CD4-positive, CD25-positive, alpha-beta regulatory T cell (primary cell): ENCODE measurements at places on chromosomes 12 and 14. TPM values are rescaled to one million over a fixed set of nuclear protein-coding genes. Genes with fewer than 3 reads are reported as not detected.
A peak's percentile ranks its signal among the peaks of the same experiment; 100 is the strongest.

Gene FZD10
- total RNA-seq = not detected

Gene LTB4R
- total RNA-seq = 17.5 TPM

DNA sequence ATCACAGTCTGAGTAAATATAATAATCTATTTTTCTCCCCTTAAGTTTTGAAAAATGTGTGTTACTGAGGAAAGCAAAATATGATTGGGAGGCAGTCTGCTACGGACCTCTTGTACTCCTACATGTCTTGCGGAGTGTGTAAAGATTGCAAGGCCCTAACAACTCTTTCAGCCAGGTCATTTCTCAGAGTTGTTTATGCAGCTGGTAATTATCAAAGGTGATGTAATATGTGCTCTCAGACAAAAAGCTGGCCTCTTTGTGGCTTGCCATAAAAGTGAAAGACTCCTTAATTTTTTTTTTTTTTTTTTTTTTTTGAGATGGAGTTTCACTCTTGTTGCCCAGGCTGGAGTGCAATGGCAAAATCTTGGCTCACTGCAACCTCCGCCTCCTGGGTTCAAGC lies 40.5 kb upstream of the MON2 start:
- H3K4me3 ChIP-seq = no peak overlapping the region
- H3K4me1 ChIP-seq = no peaks in the 10 kb centered on the region
- H3K27ac ChIP-seq = no peak overlapping the region
- H3K36me3 ChIP-seq = no peaks in the 10 kb centered on the region

GRCh38 chr12:120979862-120980696 lies 1.7 kb downstream of the HNF1A start:
- no peak for DNase-seq
- H3K36me3 ChIP-seq = no peaks in the 10 kb centered on the region
- H3K4me3 ChIP-seq = no peak overlapping the region
- H3K27ac ChIP-seq = no peak overlapping the region

DNA sequence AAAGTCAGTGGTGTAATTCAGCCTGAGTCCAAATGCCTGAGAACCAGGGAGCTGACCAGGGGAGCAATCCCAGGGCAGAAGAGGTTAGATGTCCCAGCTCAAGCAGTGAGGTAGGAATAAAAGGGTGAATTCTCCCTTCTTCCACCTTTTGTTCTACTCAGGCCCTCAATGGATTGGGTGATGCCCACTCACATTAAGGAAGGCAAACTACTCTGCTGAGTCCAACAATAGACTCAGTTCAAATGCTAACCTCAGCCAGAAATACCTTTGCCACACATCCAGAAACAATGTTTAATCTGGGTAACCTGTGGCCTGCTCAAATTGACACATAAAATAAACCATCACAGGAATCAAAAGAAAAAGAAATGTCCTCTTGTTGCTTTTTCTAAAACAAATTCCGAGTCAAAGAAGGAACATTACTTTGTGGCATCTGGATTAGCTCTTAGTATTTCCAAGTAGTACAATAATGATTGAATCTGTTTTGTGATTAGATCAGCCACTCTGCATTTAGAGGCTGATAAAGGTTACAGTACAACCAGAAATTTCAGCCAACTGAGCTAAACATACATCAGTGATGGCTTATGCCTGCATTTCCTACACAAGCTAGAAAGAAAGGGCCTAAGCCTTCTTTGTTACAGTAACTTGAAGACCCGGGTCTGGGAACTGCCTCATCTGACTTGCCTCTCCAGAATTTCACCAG lies 43.6 kb upstream of the TRIM9 start:
- DNase-seq = no peak
- no peaks in the 10 kb centered on the region for H3K4me1 ChIP-seq
- H3K27ac ChIP-seq = no peak overlapping the region
- no peak overlapping the region for H3K4me3 ChIP-seq

DNA sequence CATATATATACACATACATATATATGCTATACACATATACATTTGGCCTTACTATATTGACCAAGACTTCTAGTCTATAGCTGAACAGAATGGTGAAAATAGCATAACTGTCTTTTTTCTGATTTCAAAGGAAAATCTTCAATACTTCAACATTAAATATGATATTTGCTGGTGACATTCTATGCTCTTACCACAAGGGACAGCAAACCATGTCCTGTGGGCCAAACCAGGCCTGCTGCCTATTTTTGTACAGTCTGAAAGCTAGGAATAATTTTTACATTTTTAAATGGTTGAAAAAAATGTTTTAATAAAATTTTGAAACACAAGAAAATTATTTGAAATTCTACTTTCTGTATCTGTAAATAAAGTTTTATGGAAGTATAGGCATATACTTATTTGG lies 63.6 kb downstream of the EML5 start:
- no peaks in the 10 kb centered on the region for H3K27me3 ChIP-seq
- DNase-seq = no peak
- H3K4me1 ChIP-seq = no peaks in the 10 kb centered on the region
- H3K4me3 ChIP-seq = no peak overlapping the region
- no peak overlapping the region for H3K27ac ChIP-seq

DNA sequence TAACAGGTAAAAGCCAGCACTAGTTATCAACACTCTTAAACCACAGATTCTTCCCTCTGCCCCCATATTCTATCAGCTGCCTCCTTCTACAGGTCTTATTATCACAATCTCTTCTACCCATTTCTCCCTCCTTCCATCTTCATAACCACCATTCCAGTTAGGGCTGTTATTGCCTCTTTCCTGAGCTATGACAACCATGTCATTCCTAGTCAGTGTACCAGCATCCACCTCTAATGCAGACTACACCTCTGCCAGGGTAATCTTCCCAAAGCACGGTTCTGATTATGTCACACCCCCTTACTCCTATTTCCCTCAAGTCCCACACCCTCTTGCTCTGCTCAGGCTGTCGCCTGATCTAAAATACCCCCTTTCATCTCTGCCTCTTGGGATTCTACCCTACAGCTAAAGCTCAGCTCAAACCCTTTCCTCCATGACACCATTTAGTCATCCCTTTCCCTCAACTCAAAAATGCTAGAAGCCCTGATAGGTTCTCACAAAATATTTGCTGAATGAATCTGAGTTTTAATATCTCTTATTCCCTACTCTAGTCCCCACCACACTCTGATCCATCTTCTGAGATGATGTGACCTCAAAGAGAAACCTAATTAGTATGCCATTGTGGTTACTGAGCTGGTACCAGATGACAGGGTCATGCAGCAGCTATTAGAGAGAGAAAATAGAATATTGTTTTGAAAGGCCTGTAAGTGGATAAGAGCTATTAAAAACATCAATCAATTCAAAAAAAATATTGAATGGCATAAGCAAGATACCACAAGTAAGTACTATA lies 11.7 kb downstream of the RACGAP1 start:
- H3K4me3 ChIP-seq = peak overlapping the region; percentile 43
- DNase-seq = peak; percentile 30
- H3K4me1 ChIP-seq = peaks cover 14% of the 10 kb centered on the region
- H3K36me3 ChIP-seq = no peaks in the 10 kb centered on the region
- no peaks in the 10 kb centered on the region for H3K27me3 ChIP-seq

DNA sequence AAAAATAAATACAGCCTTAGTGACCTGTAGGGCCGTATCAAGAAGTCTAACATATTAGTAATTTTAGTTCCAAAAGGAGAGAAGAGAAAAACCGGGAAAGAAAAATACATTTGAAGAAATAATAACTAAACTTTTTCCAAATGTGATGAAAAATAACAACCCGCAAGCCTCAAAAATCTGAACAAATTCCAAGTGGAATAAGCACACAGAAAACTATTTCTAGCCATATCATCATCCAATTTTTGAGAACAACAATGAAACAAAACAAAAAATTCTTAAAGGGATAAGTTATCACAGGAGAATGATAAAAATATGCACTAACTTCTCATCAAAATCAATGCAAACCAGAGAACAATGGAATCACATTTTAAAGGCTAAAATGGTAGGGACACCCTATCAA lies 198.1 kb upstream of the PLXNC1 start:
- no peak overlapping the region for H3K4me3 ChIP-seq
- H3K27me3 ChIP-seq = no peaks in the 10 kb centered on the region
- no peaks in the 10 kb centered on the region for H3K36me3 ChIP-seq
- DNase-seq = no peak

DNA sequence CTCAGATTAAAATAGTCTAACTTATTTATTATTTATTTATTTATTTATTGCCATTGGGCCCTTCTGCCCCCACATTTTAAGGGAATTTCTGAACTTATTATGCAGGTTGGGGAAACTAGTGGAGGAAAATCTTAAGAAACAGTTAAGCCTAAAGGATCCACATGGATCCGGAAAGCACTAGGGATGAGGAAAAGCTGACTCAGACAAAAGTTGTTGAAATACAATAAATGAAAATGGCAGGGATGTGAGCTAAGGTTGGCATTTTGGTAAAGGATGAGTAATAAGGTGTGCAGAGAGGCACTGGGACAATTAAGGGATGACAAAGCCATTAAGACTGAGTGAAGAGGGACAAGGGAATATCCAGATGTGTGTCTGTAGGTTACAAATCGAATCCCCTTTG lies 20.7 kb upstream of the CSRP2 start:
- no peak overlapping the region for H3K27ac ChIP-seq
- no peak for DNase-seq
- no peak overlapping the region for H3K4me3 ChIP-seq
- H3K36me3 ChIP-seq = no peaks in the 10 kb centered on the region

- H3K36me3 ChIP-seq = no peaks in the 10 kb centered on the region
- DNase-seq = no peak
- H3K27me3 ChIP-seq = no peaks in the 10 kb centered on the region
- H3K4me3 ChIP-seq = no peak overlapping the region
- H3K27ac ChIP-seq = no peak overlapping the region
These were observed 6.0 kb downstream of the KIF26A start for GRCh38 chr14:104144453-104144790.

GRCh38 chr12:125330645-125331341 lies 265.6 kb downstream of the AACS start:
- no peak overlapping the region for H3K4me3 ChIP-seq
- no peaks in the 10 kb centered on the region for H3K36me3 ChIP-seq
- no peak overlapping the region for H3K27ac ChIP-seq
- peak; percentile 3 for DNase-seq
- H3K27me3 ChIP-seq = no peaks in the 10 kb centered on the region
- no peaks in the 10 kb centered on the region for H3K4me1 ChIP-seq
